ENCODE measurements at places on chromosomes 6 and 20.

DNA sequence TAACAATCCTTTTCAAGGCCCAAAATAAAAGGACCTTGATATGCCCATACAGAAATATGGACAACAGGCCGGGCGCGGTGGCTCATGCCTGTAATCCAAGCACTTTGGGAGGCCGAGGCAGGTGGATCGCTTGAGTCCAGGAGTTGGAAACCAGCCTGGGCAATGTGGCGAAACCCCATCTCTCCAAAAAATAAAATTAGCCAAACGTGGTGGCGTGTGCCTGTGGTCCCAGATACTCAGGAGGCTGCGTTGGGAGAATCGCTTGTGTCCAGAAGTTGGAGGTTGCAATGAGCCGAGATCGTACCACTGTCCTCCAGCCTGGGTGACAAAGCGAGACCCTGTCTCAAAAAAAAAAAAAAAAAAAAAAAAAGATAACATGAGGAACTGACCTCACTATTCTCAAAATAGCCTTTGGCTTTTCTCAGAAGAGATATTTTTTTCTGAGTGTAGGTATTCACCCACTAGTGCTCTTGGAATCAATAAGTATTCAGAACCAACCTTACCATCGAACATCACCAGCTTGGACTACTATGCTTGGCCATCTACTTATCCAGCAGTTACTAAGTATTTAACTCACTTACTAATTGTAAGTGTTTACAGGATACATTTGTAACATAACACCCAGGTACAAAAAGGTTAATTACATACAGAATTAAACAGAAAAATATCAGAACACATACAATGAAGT, 99.2 kb downstream of the OR2B2 start:
- DNase-seq, result no peak

DNA sequence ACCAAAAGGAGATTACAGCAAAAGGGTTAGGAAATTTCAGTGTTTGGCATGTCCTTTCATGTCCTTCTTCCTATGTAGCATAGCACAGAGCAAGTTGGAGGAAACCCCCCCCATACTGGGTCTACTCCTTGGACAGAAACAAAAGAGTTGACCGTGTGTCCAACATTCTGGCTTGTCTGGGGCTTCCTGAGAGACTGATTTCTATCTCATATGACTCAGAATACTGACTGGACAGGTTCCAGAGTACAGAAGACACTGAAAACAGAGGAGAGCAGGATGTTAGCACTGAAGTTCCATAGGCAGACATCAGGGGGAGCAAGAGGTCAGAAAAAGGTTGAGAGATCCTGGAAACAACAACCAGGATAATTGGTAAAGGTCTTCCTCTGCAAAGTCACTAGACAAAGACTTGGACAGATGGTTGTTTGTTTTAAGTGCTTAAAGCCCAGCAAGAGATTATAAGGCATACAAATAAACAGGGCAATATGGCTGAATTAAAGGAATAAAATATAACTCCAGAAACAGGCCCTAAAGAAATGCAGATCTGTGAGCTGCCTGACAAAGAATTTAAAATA, 48.4 kb downstream of the USP49 start:
- no peak for DNase-seq

GRCh38 chr6:44681761-44682160, 294.3 kb downstream of the CDC5L start:
- no peak for DNase-seq

- DNase-seq, result no peak
Observed at GRCh38 chr6:106973018-106973835, 1.3 kb downstream of the CD24 start.

GRCh38 chr6:11277275-11278206, 45.1 kb upstream of the NEDD9 start:
- no peak for DNase-seq

GRCh38 chr6:136073216-136073615, 176.9 kb downstream of the MTFR2 start:
- no peak for DNase-seq

DNA sequence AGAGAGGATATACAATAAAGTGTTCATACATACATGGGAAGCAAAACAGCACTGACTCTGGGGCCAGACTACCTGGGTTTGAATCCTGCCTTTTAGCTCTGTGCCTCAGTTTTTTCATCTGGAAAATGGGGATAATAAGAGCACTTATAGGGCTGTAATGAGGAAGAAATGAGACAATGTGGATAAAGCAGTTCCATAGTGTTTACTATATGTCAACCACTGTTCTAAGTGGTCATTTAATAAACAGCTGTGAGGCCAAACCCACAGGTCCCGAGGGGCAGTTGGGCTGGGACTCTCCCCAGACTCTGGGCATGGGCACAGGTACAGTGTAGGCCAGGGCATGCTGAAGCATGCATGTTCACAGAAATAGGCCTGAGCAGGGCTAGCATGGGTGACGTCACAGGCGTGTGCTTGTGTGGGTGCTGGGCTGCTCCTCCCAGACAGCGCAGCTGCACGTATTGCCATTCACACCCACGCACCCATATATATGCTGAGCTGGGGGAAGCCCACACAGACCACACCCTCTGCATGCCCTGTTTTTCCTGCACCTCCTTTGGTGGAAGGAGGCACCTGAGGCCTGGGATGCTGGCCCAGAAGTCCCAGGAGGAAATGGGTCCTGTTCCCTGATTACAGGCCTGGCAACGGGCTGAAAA, 3.5 kb upstream of the PLCG1 start:
- no peak for DNase-seq

- DNase-seq, result no peak
Observed at GRCh38 chr6:166786704-166787293, 159.7 kb upstream of the RPS6KA2 start.

DNA sequence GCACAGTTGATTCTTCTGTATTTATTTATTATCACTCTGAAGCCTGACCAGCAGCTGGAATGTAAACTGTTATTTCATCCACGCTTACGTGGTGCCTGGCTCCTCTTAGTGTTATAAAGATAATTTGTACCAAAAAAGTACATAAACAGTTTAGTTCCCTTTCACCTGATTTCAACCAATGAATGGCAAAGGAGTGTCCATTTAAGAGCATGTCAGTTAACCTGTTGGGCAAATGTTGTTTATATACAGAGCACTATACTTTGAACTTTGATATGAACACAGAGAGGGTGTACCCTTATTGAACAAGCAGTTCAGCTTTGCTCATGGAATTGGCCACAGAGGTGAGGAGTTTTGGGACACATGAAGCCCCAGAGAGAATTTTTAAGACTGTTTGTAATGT, 7.2 kb upstream of the CTCFL start:
- DNase-seq, result no peak

GRCh38 chr6:120564779-120565178, 769.5 kb downstream of the TBC1D32 start:
- DNase-seq, result no peak

DNA sequence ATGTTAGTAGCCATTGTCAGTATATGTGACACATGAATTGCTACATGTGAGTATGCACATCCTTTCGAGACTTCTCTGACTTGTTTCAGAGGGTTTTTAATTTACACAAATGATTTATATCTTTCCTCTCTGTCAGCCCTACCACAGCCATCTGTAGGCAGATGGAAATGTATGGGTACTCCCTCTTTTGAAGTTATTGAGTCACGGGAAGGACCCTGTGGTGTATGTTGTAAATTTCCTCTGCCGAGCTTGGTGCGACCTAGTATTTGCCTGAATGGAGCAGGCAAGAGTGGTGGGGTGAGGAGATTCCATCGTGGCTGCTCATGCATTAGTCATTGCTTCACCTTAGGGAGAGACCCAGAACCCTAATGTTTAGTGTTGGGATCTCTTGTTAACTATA, 171.9 kb downstream of the JARID2 start:
- no peak for DNase-seq

DNA sequence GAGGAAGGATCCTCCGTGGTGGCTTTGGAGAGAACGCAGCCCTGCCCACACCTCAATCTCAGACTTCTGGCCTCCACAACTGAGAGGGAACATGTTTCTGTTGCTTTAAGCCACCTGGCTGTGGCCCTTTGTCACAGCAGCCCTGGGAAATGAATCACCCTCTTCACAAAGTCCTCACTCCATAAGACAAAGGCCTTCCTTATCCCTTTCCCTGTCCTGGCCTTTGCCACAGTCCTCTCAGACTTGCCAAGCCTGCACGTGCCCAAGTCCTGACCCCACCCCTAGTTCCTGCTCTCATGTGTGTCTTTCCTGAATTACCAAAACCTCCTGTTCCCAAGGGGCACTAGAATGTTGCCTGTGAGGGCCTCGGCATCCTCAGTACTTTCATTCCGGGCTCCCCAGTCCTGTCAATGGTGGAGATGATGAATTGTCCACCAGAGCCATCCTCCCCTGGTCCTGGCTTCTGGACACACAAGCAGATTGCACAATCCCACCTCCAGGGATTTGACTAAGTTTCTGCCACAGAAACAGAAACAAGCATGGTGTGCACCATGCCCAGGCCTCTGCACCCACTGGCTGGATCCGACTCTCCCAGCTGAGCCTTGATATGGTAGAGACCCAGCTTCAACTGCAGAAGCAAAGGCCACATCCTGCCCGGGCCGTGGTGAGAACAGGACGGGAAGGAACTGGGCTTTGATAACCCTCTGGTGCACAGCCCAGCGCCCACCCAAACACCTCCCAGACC, 232.6 kb upstream of the PDE10A start:
- DNase-seq, result no peak

DNA sequence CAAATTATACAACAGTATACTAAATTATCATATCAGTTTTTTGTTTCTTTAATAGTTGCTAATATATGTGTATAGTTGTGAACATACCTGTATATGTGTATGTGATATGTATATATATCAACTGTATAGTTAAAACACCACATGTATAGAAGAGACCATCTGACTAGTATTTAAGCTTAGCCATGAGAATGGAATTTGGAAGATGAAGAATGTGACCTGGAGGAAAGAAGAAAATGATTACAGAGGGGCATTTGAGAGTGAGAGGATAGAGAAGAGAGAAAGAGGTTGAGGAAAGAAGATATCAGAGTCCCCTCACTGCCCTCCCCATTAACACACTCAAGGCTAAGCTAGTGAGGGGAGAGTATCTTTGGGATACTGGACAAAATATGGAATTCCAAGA, 335.9 kb downstream of the BCKDHB start:
- DNase-seq, result no peak

DNA sequence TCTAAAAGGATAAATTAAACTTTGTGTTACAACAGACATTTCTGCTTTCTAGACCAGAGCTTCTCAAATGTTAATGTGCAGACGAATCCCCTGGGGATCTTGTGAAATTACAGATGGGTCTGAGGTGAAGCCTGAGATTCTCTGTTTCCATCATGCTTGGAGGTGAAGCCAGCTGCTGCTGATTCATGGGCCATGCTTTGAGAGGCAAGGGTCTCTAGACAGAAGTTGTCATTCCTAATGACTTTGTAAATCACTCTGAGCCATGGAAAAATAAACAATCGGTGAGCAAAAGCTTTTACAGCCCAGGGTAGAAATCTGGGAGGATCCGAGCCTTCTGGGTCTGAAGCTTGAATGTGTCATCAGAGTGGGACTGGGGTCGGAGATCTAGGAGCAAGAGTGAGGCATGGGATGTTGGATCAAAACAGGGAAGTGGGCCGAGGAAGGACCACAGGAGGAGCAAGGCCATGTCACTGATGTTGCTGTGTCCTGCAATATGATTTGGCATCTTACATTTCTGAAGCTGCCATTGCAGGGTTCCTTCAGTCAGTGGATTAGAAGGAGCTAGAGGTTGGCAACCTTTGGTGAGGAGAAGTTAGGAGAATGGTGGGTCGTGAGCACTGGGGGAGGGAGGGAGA, 77.3 kb downstream of the TRMT11 start:
- DNase-seq, result no peak

GRCh38 chr6:22411376-22412105, 114.7 kb upstream of the PRL start:
- no peak for DNase-seq

DNA sequence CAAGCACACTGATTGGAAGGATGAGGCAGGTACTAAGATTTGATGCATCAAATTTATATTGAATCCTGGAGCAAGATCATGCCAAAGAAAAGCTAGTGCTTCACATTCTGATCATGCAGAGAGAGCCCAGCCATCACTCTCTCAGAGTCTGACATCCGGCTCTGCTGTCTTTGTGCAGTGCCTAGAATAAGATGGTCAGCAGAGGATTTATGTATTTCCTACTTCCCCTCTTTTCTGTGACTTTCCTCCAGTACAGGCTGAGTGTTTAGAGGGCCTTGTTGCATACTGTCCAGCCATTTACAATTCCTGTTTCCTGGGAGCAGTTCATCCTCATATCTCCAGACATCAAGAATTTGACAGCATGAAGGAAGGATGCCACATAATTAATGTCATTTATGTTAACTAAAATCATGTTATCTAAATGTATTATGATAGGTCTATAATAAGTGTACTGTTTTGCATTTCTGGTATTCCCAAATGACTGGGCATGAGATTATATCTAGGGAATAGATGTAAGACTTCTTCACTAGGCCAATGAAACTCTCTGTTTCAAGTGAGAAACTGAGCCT, 167.6 kb downstream of the EPM2A start:
- DNase-seq, result no peak

GRCh38 chr6:474453-475185, 83.1 kb downstream of the IRF4 start:
- DNase-seq, result no peak

GRCh38 chr6:168216117-168216516, 103.5 kb downstream of the DACT2 start:
- DNase-seq, result no peak
